ENCODE measurements at places on chromosomes 12 and 14. TPM values are rescaled to one million over a fixed set of nuclear protein-coding genes. Genes with fewer than 3 reads are reported as not detected.

The IQSEC3 gene
- not detected for total RNA-seq

The SIX1 gene
- 0.27 TPM for total RNA-seq

The PTCSC3 gene
- not detected for total RNA-seq

The RASSF8 gene
- 75.2 TPM for total RNA-seq

The MED6 gene
- total RNA-seq = 21.3 TPM

The PTPRQ gene
- not detected for total RNA-seq

The OR6C4 gene
- total RNA-seq = not detected

The CCDC38 gene
- not detected for total RNA-seq

The GPR65 gene
- 0.09 TPM for total RNA-seq

The KRT2 gene
- not detected for total RNA-seq

The AMDHD1 gene
- total RNA-seq = not detected

The SYNDIG1L gene
- total RNA-seq = not detected

The GALNT16 gene
- total RNA-seq = 0.19 TPM

The HOXC12 gene
- not detected for total RNA-seq

The NDRG2 gene
- total RNA-seq = 0.09 TPM

The C12orf50 gene
- total RNA-seq = not detected

The VWF gene
- total RNA-seq = 1,224 TPM

The KRT6B gene
- under 0.01 TPM for total RNA-seq
